ENCODE measurements at places on chromosomes 1 and 21. TPM values are rescaled to one million over a fixed set of nuclear protein-coding genes. Genes with fewer than 3 reads are reported as not detected.

DNA sequence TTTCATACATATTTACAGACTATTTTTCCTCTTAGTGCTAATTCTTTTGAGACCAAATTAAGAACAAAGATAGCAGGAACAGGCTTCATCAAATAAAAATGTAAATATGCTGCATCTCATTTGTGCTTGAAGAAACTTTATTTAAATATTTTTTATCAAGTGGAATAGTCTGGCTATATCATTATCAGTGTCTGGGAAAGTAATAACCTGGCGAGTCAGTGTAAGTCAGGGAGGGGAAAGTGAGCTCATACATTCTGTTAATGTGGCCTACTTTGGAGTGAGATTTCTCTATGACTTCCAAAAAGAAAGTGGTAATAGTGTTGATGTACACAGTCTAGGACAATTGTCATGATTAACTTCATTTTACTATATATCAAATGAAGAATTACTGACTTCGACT, 1045.1 kb downstream of the ADGRL2 start:
- no peak for DNase-seq

DNA sequence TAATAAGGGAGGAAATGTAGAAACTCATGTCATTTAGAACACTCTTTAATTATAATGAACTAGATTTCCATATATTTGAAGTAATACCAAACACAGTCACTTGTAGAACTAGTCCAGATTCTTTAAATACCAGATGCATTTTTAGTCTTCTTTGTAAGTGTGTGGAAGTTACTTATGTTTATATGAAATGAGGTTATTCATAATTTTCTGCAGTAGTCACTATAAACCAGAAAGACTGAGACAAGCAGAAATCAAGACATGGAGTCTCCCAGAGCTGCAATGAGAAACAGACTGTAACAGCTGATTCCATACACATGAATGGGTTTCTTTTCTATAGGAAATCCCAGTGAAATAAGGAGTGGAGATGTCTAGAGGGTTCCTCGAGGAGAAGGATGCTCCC, 216.6 kb upstream of the ZP4 start:
- no peak for DNase-seq

- DNase-seq: no peak
Measured at GRCh38 chr1:151176514-151177045, 799 bp upstream of the TMOD4 start.

- no peak for DNase-seq
Measured at GRCh38 chr21:16085421-16085820, 355.6 kb downstream of the USP25 start.

- no peak for DNase-seq
Measured at GRCh38 chr1:246165826-246166709, 341.0 kb downstream of the SMYD3 start.

Gene AQP10
- total RNA-seq: not detected
